ENCODE measurements at places on chromosomes 2 and 18.
A peak's percentile ranks its signal among the peaks of the same experiment; 100 is the strongest.

DNA sequence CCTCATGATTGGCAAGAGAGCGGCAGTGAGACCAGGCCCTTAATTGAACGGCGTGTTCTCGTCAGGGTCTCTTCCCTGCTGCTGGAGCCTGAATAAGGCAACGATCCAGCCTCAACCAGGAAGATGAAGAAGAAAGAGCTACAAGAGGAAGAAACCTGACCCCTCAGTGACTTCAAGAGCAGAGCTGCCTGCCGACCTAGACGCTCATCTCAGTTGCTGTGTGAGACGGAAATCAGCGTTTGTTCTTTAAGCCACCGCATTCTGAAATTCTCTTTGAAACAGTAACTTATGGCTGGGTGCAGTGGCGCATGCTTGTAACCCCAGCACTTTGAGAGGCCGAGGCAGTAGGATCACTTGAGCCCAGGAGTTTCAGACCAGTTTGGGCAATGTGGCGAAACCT lies 29.6 kb upstream of the KCNG3 start:
- DNase-seq, result no peak

GRCh38 chr2:45167920-45168629 lies 158.8 kb upstream of the SIX2 start:
- no peak for DNase-seq

- no peak for DNase-seq
Observed at GRCh38 chr2:98592565-98592964, 15.7 kb downstream of the COA5 start.

GRCh38 chr2:236078297-236079255 lies 89.6 kb downstream of the GBX2 start:
- DNase-seq, result no peak

DNA sequence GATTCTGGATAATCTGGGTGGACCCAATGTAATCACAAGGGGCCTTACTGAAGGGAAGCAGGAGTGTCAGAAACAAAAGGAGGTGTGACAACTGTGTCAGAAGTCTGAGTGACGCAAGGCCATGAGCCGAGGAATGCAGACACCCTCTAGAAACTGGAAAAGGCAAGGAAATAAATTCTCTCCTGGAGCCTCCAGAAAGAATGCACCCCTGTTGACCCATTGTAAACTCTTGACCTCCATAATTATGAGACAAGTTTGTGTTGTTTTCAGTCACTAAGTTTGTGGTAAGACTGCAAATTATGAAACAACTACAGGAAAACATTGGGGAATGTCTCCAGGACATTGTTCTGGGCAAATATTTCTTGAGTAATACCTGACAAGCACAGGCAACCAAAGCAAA lies 47.3 kb upstream of the B3GNT7 start:
- no peak for DNase-seq

DNA sequence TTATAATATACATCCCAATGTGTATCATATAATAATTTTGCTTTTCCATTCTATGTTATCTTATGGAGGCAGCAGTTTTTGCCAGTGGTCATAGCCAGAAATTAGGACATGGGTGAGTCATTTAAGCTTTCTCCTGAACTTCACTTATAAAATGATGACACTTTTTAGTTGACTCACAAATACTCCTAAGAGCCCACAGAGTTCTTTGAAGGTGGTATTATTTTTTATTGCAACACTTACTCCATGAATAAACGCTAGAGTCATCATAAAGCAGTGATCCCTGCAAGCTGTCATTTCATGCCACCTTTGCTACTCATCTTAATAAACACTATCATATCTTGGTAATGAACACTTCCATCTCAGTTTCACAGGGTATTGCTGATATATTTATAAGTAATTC lies 69.9 kb upstream of the MAPRE2 start:
- DNase-seq, result no peak

- no peak for DNase-seq
Observed at GRCh38 chr2:62114564-62114963, 81.4 kb upstream of the B3GNT2 start.

- no peak for DNase-seq
Observed at GRCh38 chr18:34604591-34604990, 105.5 kb upstream of the DTNA start.

GRCh38 chr18:33577685-33578517 lies at the start of gene ASXL3:
Gene ASXL3 (plus strand): TSS chr18:33578219. CDS start chr18:33578632, 413 bp downstream.
- peak; percentile 75 for DNase-seq

DNA sequence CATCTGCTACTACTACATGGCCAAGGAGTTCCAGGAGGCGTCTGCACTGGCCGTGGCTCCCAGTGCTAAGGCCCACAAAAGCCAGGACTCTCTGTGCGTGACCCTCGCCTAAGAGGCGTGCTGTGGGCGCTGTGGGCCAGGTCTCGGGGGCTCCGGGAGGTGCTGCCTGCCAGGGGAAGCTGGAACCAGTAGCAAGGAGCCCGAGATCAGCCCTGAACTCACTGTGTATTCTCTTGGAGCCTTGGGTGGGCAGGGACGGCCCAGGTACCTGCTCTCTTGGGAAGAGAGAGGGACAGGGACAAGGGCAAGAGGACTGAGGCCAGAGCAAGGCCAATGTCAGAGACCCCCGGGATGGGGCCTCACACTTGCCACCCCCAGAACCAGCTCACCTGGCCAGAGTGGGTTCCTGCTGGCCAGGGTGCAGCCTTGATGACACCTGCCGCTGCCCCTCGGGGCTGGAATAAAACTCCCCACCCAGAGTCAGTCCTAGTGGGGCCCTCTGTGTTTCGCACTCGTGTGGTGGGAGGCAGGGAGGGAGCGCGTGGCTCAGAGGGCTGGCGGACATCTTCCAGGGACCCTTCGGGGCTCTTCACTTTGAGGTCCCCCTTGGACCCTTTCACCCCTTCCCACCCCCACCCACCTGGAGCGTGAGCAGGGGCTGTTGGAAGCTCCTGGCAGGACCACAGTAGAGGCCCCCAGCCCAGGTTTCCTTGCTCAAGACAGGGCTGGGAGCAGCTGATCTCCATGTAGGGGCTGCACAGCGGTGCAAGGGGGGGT lies 5.7 kb downstream of the GPR35 start:
- no peak for DNase-seq

- no peak for DNase-seq
Observed at GRCh38 chr2:239247401-239248245, 153.2 kb downstream of the HDAC4 start.

DNA sequence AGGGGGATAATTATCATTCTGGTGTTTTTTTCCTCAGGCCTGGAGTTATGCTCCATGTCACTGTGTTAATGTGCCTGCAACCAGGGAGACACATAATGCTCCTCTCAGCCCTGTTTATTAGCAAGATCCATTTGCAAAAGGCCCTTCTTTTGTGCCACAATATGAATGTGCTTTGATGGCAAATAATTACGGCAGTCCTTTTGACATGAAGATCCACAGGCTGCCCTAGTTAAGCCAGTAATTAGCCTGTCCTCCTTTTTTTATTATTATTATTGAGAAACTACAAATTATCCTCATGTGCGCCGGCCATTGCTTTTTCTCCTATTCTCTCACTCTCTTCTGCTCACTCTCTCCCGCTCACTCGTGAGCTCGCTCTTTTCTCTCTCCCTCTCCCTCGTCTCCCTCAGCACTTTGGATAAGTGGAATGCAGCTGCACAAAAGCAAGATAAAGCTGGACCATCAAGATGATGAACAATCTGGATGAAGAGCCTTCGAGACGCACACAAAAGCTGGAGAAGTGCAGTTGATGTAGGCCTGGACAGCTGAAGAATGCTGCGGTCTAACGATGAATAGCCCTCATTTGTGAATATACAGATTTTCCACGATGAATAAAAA lies 762.3 kb downstream of the BCL11A start:
- no peak for DNase-seq

DNA sequence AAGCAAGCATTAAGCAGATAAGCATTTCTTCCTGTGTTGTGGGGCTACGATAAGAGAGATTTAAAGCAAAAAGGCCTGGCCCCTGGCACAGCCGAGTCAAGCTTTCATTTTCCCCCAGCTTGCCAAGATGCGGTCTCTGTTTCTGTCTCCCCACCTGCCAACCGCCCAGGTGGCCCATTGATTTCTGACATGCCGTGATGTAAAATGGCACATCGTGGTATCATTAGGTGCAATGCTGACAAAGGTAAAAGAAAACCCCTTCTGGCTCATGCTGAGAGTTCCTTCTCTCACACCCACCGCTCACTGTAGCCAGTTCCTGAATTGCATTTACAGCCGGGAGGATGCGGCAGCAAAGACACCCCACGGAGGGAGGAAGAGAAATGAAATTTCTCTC lies 62.8 kb downstream of the BOD1L2 start:
- no peak for DNase-seq

DNA sequence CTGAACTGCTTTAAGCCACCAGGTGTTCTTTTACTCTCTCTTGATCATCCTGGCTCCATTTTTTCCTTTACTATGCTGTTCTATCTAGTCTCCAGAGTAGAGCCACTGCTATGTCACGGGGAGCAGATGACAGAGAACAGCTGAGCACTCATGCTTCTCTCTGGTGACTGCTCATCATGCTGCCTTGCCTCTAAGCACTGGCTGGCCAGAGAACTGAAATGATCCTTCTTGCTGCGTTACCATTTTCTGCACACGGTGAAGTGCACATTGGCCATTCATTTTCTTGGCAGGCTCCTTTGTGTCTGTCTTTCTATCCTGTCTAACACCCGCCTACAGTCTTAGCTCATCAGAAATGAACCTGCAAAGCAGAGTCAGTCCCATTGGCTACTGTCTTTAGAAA lies 86.0 kb downstream of the KCTD1 start:
- DNase-seq, result no peak

DNA sequence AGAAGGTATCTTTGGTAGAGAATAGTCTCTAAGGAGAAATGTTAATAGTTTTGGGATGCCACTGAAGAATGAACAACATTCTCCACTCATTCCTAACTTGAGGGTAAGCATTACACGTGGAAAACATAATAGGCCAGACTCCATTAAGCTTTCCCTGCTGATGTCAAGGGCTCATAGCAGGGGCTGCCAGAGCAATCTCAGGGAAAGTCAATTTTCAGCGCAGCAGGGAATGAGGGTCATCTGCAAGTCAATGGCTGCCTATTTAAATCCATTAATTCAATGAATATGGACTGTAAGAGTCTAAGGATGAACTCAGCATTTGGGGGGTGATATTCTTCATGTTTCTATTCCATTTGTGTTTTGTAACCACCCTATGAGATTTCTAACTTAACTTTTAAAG lies 144.2 kb upstream of the ARL4C start:
- no peak for DNase-seq

- DNase-seq, result no peak
Observed at GRCh38 chr2:97963880-97964279, 31.9 kb downstream of the TMEM131 start.

- DNase-seq, result peak; percentile 71
Observed at GRCh38 chr2:41853427-41854191, 194.2 kb upstream of the PKDCC start.

DNA sequence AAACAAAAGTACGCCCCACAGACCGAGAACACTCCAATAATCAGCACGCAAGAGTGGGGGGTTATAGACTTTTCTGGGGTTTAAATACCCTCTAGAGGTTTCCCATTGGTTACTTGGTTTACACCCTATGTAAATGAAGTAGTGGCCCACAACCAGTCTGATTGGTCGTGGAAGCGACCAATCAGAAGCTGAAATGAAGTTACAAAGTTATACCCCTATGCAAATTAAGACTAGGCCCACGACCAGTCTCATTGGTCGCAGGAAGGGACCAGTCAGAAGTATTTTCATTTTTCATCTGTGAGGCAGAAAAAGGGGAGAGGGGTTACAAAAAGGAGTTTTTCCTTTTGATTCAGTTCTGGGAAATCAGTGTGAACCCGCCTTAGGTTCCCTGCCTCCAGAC lies 55.3 kb upstream of the YWHAQ start:
- DNase-seq, result no peak

DNA sequence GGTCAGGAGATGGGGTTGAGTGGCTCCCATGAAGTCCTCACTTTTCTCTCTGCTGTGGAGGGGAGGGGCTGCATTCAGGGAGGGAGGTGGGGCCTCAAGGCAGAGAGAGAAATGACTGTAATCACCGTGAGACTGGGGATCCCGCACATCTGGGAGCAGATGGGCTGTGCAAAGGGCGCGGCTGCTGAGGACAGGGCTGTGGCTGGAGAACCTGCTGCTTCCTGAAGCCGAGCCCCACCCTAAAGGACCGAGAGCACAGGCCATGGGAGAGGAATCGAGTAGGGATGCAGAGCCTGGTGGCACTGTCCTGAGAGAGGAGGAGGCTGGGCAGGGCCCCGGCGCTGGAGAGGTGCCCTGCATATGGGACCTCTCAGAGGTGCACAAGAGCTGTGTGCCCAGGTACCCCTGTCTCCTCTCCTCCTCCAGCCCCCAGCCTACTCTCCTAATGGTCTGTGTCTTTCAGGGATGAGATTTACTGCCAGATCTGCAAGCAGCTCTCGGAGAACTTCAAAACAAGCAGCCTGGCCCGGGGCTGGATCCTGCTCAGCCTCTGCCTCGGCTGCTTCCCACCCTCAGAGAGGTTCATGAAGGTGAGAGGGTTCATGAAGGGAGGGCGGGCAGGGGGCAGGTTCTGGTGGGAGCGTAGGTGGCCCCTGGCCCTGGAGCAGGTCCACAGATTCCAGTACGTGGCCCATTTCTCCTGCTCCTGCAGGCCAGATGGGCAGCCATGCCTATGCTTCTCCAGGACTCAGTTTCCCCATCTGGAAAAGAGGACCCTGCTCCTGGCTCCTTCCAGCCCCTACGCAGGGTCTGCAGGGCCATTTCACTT lies 25.9 kb upstream of the GPR17 start:
- peak; percentile 15 for DNase-seq

DNA sequence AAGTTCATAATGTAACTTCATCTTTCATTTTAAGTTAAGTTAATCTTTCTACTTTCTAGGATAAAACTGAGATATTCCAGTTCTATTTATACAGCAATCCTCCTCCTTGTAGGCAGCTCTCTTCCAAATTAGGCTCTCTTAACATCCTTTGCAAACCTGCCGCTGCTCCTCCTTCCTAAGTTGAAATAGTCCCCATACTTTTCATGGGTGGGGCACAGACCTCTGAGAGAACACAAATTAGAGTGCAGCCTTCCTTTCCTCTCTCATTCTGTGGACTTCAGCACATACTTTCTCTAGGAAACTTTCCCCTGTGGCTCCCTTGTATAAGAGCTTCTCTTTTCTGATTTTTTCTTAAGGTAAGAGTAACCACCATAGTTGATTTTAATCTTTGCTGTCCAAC lies 28.3 kb downstream of the TWSG1 start:
- no peak for DNase-seq

- no peak for DNase-seq
Observed at GRCh38 chr18:36485772-36486171, 188.3 kb downstream of the FHOD3 start.

- peak; percentile 70 for DNase-seq
Observed at GRCh38 chr2:160109939-160110673, 47.7 kb upstream of the PLA2R1 start.

- DNase-seq, result no peak
Observed at GRCh38 chr2:232541961-232542714, 2.6 kb downstream of the CHRNG start.

DNA sequence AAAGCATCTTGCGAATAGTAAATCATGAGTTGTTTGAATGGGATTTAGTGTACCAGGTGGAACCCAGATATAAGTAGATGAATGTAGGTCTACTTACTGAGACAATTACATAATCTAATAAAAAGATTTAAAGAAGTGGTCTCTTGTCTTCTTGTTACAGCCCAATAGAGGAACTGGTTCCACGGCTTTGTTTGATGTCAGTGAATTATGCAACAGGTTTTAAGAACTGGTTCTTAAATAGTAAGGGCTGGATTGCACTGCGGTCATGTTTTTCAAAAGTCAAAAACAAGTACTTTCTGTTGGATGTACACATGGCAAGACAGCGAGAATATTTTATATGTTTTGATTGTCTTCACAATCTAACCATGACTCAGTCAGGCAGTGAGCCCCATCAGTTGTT lies 15.4 kb upstream of the SLC9A2 start:
- no peak for DNase-seq

- DNase-seq, result no peak
Observed at GRCh38 chr18:67553437-67553836, 36.9 kb upstream of the DSEL start.

- no peak for DNase-seq
Observed at GRCh38 chr2:231795525-231796327, 9.5 kb downstream of the COPS7B start.
